Colonic mucosa (tissue), 4 donors: ENCODE measurements at places on chromosomes 11 and 22.

- DNase-seq, result no peak
Observed at GRCh38 chr22:38901111-38901641, 29.2 kb upstream of the CBX6 start.

GRCh38 chr22:31738566-31738965 is 11.4 kb downstream of the PRR14L start:
- no peak for DNase-seq

- peak; percentile 95 for DNase-seq
Observed at GRCh38 chr22:43812149-43812842, at the start of gene EFCAB6. Gene EFCAB6, minus strand, starts transcription at chr22:43812305. Its CDS starts 29,987 bp downstream, at chr22:43782318.

DNA sequence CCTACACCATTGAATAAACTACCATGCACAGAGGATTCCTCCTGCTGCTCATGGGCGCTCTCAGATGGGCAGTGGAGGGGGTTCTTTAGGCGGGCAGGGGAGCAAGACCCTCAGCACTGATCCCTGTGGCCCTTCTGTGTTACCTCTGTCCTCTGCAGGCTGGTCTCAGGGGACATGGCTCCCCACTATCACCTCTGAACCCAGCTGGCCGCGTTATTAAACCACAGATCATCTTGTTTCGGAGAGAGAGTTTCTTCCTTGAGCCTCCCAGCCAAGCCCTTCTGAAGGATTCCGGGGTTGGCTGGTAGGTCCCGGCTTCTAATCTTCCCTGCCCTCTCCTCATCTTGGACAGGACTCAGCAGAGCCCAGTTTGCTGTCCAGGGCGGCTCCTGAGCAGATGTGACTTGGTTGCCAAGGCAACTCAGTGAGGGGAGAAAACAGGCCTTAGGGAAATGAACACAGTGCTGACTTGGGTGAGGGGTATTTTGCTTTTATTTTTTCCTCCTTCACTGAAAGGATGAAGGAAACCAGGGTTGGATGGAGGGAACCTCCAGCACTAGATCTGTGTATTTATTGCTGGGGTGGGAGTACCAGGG is 13.3 kb downstream of the APOL3 start:
- DNase-seq, result no peak

DNA sequence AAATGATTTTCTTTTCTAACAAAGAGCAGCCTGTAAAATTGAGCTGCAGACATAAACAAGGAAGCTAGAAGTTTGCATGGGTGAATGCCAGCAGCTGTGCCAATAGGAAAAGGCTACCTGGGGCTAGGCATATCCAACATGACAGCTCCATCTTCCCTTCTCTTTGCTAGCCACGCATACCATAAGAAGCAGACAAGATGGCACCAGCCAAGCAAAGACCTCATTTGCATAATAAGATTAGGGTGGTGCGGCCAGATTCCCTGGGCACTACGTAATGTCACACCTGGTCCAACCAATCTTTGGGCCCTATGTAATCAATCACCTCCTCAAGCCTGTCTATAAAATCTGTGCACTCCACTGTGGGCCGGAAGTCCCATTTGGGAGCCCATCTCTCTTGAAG is 108.3 kb downstream of the SWAP70 start:
- DNase-seq, result no peak

DNA sequence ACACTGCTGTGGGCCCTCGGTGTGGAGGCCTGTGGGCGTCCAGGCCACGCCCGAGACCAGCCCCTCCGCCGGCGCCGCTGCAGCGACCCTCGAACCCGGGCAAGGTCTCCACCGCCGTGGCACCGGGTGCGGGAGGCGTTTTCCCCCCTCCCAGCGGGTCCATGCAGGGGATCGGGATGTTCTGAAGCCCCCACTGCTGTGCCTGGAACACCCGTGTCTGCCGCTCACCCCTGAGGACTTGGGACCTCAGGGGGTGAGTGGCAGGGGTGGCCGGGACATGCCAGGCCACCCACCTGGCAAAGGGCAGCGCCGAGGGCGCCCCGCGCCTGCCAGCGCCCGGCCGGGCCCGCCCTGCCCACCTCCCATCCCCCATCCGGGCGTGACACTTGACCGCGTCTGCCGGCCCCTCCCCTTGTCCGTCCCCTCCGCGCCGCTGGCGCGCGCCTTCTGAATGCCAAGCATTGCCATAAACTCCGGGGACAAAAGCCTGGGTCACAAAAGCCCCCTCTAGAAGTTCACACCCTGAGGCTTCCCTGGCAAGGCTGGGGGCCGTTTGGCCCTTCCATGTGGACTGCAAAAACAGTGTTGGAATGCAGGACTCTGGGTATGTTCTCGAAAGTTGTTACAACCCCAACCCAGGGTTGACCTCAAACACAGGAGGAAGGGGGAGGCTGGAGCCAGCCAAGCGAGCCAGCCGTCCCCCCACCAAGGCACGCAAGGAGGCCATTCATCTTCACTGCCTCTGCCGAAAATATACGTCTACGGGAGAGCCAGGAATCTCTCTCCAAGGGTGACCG is 819 bp upstream of the KCNQ1OT1 start:
- DNase-seq, result peak; percentile 81

- no peak for DNase-seq
Observed at GRCh38 chr22:42612336-42612735, 2.3 kb downstream of the POLDIP3 start.

DNA sequence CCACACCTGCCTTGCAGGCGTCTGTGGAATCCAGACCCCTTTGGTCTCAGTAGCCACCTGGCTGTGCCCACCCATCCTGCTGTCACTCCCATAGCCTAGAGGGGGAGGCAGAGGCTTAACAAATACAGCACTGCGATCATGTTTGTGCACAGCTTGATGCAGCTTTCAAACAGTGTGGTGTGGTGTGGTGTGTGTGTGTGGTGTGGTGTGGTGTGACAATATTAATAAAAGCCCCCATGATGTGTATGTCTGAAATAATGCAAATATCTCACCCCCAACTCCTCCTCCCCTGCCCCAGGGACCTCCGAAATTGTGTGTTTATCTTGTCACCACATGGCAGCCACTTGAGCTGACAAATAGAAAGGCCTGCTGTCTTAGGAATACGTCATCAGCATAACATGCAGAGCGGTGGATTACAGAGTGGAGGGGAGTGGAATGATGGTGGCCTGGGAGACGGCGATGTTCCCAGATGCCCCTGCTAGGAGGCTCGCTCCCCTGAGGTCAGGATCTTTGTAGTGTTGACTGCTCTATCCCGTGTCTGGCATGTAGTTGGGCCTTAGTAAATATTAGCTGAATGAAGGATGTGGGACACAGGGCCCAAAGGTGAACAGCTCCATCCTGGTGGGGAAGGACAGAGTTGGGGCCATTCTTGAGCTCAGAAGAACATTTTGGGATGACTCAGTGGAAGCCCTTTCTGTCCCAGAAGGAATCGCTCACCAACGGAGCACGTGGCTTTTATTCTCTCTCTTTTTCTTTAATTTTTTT is 2.8 kb downstream of the PDXP start:
- DNase-seq, result no peak

GRCh38 chr11:130787973-130788570 is 128.2 kb downstream of the SNX19 start:
- no peak for DNase-seq

- no peak for DNase-seq
Observed at GRCh38 chr11:123253911-123254310, 58.9 kb upstream of the CLMP start.

DNA sequence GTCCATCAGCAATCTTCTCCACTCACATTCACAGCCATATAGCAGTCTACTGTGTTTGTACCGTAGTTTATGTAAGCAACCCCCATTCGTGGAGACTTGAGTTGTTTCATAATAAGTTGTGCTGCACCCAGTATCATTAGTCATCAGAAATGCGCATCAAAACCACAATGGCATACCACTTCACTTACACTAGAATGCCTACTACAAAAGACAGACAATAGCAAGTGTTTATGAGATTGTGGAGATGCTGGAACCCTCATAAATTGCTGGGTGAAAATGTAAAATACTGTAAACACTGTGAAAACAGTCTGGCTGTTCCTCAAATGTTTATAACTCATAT is 133.3 kb downstream of the ATXN10 start:
- DNase-seq, result no peak

- DNase-seq, result no peak
Observed at GRCh38 chr11:132088551-132088950, 718.1 kb downstream of the NTM start.

DNA sequence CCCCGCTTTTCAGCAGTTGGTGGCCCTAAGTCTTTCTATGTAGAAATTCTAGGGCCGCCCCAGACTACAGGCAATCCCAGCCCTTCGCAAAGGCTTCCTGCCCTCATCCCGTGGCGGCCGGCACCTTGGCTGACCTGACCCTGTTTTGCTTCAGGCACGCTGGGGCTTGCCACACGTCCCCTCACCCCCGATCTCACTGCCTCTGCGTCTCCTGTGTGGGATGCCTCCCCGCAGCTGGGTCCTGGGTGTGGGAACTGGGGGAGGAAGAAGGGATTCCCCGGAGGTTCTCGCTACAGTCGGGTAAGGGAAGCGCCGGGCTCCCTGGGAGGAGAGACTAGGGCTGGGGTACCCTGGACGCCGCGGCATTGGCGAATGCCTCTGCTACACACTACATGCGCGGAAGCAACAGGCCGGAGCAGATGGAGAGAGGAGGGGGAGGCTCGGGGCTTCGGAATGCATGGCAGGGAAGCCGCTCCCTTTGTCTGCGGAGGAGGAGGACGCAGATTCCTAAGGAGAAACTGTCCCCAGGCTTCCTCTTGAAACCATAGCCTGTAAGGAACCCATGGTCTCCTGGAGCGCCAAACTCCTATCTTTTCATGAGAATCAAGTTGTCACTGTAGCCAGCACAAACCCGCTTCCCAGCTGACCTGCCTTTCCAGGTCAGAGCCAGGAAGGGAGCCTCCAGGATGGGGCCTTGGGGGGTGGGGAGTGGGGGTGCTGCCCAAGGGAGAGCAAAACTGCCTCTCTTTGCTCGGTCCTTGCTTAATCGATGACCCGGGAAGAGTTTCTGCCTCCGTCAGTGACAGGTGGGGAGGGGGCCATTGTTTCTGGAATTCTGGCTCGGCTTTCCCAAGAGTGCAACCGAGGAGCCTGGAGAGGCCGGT is 1.4 kb downstream of the DTX4 start:
- peak; percentile 67 for DNase-seq

- no peak for DNase-seq
Observed at GRCh38 chr11:40129266-40129665, 1330.2 kb downstream of the LRRC4C start.

DNA sequence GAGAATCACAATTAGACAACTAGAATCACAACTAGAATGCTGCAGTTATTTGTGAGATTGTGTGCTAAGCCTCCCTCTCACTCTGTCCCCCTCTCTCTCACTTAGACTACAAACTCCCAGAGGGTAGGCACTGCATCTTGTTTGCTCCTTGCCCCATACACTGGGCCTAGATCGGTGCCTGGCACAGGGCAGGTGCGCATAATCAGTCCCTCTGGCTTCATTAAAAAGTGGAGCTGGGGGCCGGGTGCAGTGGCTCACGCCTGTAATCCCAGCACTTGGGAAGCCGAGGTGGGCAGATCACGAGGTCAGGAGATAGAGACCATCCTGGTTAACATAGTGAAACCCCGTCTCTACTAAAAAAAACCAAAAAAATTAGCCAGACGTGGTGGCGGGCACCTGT is 456.8 kb downstream of the MIAT start:
- no peak for DNase-seq

DNA sequence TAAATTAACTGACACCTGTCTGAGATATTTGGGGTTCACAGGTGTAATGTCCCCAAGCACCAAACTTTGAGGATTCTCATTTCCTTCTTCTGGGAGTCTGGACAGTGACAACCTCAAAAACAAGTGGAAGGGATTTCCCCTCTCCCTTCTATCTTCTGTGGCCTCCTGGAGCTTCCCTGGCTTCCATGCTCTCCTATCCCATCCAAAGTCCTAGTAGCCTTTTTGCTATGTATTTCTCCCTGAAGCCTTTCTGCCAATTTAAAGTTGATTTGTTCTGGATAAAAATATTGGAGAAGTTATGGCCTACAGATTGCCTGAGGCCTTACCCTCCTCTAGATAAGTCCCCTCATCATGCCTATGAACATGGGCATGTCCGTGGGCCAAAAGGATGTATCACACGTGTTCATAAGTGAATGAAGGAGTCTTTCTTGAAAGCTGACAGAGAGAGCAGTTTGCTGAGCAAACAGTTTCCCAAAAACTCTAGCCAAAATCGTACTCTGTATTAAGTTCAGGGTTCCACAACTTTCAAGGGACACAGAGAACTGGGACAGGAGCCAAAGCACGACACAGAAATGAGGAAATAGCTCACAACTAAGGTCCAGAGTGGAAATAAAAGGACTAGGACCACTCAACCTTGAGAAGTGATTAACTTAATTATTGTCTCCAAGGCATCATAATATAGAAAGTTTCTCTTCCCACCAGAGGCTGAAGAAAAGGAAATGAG is 6.7 kb downstream of the HEPACAM start:
- no peak for DNase-seq

GRCh38 chr22:50219800-50220602 is 19.2 kb downstream of the SELENOO start:
- DNase-seq, result no peak

- DNase-seq, result no peak
Observed at GRCh38 chr11:86726118-86726753, 53.8 kb upstream of the ME3 start.

DNA sequence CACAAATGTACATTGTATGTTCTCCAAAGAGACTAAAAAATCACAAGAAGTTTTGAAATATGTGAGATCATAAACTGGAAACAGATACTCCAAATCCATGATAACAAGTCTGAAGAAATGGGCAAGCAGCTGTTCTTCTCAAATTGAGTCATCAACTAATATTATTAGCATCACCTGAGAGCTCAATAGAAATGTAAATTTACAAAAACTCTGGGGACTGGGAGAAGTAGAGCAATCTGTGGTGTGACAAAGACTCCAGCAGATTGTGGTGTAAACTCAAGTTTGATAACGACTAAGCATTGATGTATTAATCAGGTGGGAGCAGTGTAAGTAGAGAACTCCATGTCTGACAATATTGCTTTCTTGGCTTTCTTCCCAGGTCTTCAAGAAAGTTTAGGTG is 53.2 kb downstream of the GLYATL1 start:
- no peak for DNase-seq

DNA sequence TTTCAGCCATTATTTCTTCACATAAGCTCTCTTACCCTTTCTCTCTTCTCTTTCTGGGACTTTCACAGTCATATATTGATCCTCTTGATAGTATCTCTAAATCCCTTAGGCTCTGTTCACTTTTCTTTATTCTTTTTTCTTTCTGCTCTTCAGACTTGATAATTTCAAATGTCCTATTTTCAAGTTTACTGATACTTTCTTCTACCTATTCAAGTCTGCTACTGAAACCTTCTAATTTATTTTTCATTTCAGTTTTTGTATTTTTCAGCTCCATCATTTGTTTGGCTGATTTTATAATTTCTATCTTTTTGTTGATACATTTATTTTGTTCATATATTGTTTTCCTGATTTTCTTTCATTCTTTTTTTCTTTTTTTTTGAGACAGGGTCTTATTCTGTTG is 79.1 kb downstream of the SNX19 start:
- DNase-seq, result no peak

- peak; percentile 7 for DNase-seq
Observed at GRCh38 chr22:44463151-44463550, 34.9 kb downstream of the RTL6 start.

- no peak for DNase-seq
Observed at GRCh38 chr11:102177974-102178631, 67.9 kb downstream of the YAP1 start.

GRCh38 chr11:1485504-1485885 is 1.1 kb downstream of the MOB2 start:
- no peak for DNase-seq
